ENCODE measurements at places on chromosomes 3 and 15.
A peak's percentile ranks its signal among the peaks of the same experiment; 100 is the strongest.

GRCh38 chr3:68256635-68257223, 602.3 kb upstream of the SUCLG2 start:
- no peak for DNase-seq

DNA sequence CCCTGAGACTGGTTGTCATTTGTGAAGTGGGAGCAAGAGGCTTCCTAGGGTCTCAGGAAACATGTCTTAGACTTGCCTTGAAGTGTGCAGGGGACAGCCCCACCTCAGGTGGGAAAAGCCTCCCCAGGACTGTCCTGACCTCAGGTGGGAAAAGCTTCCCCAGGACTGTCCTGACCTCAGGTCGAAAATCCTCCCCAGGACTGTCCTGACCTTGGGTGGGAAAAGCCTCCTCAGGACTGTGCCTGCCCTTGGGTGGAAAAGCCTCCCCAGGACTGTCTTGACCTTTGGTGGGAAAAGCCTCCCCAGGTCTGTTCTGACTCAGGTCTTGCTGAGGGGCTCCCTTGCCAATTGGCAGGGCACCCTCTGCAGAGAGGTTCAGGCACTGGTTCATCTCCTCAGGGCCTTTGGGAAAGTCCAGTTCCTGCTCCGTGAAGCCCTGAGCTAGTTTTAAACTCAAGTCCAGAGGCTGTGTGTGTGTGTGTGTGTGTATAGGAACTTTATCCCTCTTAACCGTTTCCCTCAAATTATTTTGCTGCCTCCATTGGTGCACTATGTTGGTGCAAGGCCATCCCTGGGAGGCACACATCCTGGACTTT, 64.7 kb downstream of the WNT7A start:
- no peak for DNase-seq

DNA sequence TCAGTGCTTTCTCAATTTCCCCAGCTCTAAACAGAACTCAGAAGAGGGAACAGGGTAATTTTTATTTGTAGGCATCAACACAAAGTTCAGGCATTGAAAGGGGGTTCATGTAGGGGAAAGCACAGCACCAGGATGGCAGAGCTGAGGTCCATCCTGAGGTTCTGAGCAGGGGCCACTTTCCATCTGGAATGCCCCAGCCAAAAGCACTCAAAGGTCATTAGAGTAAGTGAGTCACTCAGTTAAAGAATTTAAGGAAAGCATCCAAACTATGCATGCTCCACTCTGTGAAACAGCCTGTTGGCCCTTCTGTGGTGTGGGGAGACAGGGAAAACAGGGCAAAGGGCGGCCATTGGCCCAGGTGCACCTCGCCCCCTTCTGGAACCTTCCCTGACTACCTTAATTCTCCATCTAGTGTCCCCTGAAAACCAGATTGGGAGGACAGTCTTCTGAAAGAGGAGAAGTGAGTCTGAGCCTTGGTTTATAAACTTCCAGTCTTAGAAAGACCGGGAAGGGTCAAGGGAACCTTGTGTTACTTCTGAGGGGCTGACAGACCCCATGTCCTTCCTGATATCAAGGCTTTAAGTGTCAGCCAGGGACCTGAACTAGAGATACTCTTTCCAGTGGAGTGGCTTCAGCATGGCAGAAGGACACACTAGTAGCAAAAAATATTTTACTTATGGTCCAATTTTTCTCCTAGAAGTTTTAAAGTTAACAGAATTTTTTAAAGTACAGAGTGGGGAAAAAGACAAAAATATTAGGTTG, 133.3 kb downstream of the MYLK start:
- peak; percentile 95 for DNase-seq

DNA sequence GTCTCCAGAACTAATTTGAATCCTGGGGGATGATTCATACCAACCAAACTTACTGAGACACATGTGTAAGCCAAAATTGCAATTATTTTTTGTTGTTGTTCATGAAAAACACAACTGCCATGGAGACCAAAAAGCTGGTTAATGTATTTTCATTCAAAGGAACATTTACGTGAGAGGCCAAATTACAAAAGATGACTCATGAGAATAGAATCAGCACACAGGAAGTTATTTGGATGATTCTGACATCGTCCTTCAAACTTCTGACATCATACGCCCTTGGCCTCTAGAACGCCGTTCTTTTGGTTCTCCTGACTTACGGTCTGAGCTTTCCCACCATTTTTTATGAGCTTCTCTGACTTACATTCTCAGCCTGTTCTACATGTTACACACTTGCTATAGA, 3.0 kb upstream of the ZNF280D start:
- peak; percentile 66 for DNase-seq

- no peak for DNase-seq
These were observed 72.5 kb downstream of the IGF1R start for GRCh38 chr15:98720577-98721565.
